Stimulated activated CD8-positive, alpha-beta memory T cell treated with anti-CD3 and anti-CD28 coated beads, Interleukin-4, amount 100 ng/mL, for 1 hour (primary cell): ENCODE measurements at places on chromosomes 11 and 22.

DNA sequence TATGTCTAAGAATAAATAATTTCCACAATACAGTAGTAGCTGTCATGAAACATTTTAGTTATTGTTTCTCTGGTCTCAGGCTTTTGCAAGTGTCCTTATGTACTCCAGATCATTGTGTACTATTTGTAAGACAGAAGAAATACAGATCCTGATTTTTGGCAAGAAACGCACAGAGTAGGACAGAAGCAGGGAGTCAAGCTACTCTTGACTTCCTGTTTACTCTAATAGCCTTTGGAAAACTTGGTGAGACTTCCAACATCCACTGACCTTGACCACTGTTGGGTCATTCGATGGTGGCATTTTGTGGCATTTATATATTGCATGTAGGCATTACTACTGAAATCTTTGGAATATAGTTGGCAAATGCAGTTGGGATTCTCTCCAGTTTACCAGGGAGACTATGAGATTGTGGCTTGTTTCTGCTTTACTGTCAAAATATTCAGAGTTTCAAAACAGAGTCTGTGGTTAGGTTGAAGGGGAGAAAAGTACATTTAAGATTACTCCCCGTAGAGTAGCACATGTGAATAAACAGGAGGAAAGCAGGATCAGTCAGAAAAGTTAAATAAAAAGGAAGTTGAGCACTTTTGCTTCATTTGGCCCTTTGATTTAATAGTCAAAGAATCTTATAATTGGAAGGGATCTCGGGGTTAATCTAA lies 726.1 kb upstream of the CCDC90B start:
- DNase-seq, result no peak

- no peak for DNase-seq
These were observed at the start of gene MMP10 for GRCh38 chr11:102780491-102780918. MMP10 (minus strand) TSS chr11:102780628; CDS start chr11:102780591, 37 bp downstream.

DNA sequence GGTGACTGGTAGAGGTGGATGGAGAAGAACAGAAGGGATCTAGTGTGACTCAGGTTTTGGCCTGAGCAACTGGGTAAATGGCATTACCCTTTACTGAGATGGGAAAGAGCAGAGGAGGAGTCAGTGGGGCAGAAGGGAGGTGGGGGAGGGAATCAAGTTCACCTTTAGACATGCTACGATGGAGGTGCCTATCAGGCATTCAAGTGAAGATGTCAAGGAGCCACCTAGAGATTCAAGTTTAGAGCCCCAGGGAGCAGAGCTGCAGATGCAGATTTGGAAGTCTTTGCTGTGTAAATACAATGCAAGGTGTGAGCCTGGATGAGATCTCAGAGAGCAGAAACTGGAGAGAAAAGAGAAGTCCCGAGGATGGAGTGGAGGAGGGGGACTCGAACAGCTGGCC lies 979 bp upstream of the MOGAT2 start:
- no peak for DNase-seq

- DNase-seq, result no peak
These were observed 31.6 kb upstream of the CAVIN3 start for GRCh38 chr11:6351782-6352382.

DNA sequence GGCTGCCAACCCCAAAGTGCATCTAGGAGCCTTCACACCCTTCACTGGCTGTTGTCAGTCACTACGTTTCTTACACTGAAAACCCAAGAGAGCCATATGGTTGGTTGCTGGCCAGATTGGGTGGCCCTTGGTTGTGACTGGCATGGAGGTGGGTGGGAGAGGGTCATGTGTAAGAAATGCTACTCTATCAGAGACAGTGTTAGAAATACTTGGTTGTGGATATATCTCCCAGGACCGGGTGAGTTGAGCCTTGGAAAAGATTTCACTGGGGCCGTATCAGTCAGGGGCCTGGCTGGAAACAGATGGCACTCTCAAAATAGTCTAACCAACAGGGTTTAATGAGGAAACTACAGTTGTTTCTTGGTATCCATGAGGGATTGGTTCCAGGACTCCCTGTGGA lies 15.2 kb downstream of the ENDOD1 start:
- no peak for DNase-seq

- no peak for DNase-seq
These were observed 32.9 kb downstream of the CDON start for GRCh38 chr11:126029805-126030204.

DNA sequence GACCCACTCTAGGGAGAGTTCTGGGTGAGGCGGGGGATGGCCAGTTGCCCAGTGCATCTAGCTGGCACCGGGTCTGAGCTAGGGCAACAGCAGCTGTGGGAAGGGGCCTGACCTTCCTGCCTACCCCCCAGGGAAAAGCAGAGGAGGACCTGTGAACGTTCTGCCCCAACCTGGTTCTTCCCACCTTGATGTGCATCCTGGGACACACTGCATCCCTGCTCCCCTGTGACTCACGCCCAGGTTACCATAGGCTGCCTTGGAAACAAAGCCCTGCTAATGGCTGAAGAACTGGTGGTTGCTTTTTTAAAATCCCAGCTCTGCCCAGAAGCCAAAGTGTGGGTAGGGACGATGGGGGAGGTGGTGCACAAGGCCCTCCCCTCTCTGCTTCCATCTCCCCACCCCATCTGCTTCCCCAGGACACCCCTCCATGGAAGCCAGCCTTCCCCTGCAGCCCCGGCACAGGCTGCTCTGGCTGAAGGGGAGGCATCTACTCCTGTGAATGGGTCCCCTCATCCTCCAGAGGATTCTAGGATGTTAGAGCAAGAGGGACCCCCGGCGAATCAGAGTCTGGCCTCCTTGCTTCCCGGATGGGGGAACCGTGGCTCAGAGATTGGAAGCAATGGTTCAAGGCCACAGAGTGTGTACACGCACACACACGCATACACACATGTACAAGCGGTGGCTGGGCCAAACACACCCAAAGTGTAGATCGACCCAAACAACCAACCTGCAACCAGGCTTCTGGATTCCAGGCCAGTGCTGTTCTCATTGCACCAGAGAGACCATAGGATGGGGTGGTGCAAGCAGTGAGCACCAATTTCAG lies 7.6 kb upstream of the C11orf96 start:
- DNase-seq, result no peak

- no peak for DNase-seq
These were observed 37.3 kb downstream of the C11orf96 start for GRCh38 chr11:43979571-43980219.

- DNase-seq, result no peak
These were observed 97.2 kb upstream of the BLID start for GRCh38 chr11:122213171-122213570.

DNA sequence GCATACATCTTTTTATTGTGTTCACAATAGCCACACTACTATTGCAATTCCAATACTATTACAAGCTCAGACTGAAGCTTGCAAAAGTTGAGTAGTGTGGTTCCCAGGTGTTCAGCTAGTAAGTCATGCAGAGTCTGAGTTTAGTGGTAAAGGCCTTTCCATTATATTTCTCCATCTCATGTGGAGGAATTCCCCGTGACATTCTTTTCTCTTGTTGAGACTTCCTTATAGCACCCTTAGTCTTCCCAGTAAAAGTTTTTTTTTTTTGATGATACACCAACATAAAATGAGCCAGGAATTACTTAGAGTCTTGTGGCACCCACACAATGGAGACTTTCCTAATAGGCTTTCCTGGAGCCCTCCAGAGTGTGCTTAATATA lies 110.8 kb downstream of the UVRAG start:
- no peak for DNase-seq

- DNase-seq, result no peak
These were observed 69.6 kb downstream of the WNT7B start for GRCh38 chr22:45907378-45907777.

DNA sequence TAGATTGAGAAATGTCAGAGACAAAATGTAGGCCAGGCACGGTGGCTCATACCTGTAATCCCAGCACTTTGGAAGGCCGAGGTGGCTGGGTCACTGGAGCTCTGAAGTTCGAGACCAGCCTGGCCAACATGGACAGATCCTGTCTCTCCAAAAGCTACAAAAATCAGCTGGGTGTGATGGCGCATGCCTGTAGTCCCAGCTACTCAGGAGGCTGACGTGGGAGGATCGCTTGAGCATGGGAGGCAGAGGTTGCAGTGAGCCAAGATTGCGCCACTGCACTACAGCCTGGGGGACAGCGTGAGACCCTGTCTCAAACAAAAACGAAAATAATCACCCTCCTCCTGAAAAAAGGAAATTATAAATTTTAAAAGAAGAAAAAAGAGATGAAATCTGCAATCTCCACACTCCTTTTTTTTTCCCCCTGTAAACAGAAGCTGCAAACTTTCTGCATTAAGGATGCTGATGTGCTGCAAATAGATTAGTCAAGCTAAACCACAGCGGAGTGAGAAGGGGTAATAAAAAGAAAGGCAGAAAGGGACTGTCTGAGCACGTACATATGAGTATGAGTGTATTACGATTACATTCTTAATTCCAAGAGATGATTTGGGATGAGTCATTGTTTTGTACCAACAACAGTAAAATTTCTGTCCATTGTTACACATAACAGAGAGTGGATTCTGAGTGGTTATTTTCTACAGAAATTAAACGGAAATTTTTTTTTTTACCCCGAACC lies 87.3 kb downstream of the SIK3 start:
- DNase-seq, result no peak

DNA sequence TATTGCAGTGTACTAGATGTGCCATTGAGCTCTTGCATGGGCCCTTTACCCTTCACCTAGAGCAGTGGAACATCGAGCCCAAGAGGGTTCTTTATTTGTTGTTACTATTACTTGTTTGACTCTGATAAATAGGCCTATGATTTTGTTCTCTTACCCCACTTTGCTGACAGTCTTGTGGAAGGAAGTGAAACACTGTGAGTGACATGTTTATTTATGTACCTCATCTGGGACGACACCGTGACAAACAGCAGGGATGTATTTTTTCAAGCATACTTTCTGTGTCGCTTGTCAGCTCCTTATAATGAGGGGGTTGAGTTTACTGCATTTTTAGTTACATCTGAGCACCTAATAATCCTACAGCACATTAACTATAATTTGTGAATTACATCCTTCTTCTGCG lies 1010.3 kb upstream of the TENM4 start:
- no peak for DNase-seq

DNA sequence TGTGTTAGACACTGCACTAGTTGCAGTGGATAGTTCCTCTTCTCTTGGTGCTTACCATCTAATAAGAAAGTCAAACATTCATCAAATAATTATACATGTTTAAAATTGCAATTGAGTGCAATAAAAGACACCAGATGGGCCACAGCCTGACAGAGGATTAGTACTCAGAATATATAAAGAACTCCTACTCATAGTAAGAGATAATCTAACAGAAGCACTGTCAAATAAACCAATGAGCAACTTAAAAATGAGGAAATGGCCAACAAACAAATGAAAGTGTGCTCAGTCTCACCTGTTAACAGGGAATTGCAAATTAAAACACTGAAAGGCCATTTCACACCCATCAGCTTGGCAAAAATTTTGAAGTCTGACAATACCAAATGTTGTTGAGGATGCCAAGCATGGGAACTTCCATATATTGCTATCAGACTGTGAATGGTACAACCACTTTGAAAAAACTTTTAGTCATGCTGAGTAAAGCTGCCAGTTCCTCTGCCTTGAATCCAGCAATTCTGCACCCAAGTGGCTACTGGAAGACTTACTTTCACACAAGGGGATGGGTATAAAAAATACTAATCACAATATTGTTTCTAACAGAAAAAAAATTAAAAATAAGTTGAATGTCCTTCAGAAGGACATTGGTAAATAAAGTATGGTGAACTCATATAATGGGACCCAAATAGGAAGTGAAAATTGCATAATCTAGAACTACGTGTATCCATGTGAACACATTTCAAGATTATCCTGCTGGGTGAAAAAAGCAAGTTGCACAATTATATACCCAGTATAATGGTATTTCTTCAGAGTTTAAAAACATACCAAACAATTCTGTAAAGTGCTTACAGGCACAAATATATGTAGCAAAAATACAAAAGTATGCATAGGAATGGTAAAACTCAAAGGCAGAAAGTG lies 41.4 kb upstream of the CREB3L1 start:
- DNase-seq, result no peak

- DNase-seq, result no peak
These were observed 20.3 kb upstream of the CCDC90B start for GRCh38 chr11:83306200-83307080.

- no peak for DNase-seq
These were observed 526.6 kb downstream of the MN1 start for GRCh38 chr22:27274770-27275449.

DNA sequence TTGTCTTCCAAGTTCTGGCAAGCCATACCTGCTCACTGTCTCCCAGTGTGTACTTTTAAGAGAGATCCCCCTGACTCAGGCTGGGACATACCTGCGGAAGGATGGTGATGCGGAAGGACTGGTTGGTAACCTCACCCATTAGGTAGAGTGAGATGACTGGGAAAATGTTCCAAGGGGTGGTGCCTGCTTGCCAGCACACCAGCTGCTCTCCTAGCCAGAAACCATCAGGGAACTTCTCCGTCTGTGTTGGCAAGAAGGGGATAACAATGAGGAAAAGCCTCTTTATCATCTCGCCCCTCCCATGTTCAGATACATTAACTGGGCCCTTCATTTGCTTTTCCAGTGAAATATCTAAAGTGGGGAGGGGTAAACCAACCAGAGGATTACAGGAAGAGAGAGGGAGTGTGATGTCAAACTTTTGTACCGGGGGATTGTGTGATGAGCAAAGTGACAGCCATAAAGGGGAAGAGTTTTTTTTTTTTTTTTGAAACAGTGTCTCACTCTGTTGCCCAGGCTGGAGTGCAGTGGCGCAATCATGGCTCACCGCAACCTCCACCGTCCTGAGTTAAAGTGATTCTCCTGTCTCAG lies at the start of gene BACE1-AS:
BACE1-AS (plus strand) TSS at position 538 of the 588 bp plus-strand sequence.
- DNase-seq, result no peak

DNA sequence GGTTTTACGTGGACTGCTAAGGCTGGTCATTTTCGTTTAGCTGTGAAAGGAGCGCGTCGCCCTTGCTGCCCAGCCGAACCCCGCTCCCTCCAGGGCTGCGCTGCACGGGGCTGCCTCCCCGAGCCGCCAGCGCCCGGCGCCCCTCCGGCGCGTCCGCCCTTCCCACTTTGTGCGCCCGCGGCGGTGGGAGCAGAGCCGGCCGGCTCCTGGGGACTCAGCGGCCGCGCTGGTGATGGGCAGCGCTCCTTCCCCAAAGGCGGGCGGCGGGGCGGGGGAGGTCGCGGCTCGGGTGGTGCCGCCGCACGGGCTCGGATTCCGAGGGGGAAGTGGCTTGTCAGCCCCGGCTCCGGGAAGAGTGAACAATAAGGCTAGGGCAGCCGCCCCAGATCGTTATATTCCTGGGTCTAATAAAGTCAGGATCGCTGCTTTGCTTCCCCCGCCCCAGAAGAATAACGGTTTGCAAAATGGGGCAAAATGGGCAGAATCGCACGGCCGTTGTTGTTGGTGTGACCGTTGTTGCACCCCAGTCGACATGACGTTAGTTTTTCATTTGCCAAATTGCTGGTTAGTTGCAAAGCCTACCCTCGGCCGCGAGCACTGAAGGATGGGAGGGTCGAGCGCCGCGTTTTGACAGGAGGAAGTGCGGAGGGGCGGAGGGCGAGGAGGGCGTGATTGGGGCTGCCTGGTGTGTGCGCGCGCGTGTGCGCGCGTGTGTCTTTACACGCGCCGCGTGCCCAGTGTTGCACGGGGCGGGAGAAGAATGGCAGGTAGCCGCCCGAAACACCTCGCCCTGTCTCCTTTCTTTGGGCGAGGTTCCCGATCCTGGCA lies 745 bp downstream of the NCAM1 start:
- DNase-seq, result no peak

- DNase-seq, result no peak
These were observed 1.4 kb downstream of the PRR14L start for GRCh38 chr22:31748490-31748889.

GRCh38 chr22:48061726-48062125 lies 1299.3 kb downstream of the TBC1D22A start:
- DNase-seq, result no peak

- no peak for DNase-seq
These were observed 34.6 kb downstream of the RASD2 start for GRCh38 chr22:35575116-35575748.
